Thoracic aorta (tissue), 2 donors: ENCODE measurements at places on chromosomes 6 and 20.

- DNase-seq = no peak
Measured at GRCh38 chr6:12654514-12654913, 62.1 kb upstream of the PHACTR1 start.

GRCh38 chr6:138406443-138406842 is 2.4 kb downstream of the HEBP2 start:
- no peak for DNase-seq

DNA sequence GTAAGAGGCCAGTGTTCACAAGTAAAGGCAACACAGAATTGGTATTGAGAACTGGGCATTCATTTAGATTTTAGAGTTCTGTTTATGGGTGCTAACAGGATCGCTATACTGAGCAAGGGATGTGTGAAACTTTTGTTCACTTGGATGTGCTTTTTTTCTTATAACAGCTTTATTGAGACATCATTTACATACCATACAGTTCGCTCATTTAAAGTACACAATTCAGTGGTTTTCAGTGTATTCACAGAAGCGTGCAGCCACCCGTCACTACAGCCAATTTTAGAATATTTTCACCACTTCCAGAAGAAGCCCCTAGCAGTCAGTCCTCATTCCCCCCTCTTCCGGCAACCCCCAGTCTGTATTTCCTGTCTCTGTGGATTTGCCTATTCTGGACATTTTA is 48.7 kb downstream of the GFRA4 start:
- no peak for DNase-seq

DNA sequence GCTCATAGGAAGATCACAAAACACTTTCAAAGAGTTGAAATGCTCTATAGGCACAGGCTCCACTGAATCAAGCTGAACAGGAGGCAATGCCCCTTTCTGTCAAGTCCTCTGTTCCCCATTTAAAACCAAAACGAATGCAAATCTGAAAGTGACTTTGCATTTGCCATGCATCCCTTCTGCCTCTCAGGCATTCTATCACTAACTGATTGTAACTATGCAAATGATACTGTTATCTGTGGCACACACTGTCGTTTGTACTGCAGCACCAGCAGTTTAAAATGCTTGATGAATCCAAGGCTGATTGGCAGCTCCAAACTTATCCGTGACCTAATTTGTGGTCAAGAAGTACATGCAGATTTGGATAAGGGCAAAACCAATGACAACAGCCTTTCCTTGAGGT is 1067.5 kb upstream of the MAP3K7 start:
- no peak for DNase-seq

- no peak for DNase-seq
Measured at GRCh38 chr6:121826156-121826810, 390.8 kb downstream of the GJA1 start.
